ENCODE measurements at places on chromosomes 12 and 14.

DNA sequence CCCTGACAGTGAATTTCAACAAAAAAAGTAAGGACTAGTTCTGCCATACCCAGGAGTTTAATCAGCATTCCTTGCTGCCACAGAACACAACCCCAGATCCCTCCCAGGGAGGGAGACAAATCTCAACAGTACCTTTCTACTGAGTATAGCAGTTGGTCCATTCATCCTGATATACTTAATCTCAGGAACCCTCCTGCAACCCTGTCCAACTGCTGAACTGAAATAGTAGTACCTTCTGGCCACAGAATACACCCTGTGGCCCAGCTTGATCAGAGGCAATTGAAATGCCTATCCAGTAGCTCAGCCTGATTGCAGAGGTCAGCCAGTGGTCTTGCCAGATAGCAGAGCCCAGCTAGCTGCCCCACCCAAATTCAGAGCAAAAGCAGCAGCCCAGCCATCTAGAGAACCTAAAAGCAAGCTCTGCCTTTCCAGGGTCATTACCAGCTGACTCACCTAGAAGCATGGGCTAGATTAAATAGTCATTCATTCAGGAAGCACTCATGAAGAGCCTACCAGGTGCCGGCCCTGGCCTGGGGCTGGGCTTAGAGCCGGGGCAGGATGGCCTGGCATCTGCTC lies 40.0 kb upstream of the RHOJ start:
- DNase-seq = no peak

DNA sequence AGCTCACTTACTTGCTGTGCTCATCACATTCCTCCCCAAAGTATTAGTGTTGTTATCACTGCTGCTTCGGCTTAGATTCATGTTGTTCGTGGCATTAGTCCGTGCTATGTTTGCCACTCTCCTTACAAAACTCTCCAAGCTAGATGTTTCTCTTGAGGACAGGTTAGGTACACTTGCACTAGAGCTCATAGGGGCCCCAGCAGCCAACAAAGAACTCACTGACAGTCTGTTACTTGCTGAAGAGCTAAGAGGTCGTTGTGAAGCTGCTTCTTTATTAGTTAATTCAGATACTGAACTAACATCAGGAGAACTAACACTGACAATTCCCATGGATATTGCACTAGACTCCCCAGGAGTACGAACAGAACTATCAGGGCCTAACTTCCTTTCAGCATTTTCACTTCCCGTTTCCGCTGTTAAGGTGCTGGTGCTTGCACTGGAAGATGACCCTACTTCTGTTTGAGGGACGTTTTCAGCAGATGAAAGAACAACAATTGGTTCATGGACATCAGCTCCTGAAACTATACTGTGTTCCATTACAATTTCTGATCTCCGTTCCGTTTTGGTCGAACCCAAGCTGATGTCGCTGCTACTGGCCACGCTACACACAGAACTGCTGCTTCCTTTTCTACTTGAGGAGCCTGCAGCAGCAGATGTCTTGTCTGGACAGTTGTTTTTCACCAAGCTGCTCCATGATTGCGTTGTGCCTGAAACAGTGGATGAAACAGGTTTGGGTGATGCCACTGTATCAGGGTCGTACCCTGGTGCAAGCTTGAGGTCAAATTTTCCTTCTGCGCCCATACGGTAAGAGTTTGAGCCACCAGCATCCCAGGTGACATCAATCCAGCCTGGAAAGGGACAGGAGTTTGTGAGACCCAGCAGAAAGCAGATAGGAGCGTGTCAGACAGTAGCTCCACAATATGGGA lies 78.7 kb downstream of the HECTD1 start:
- no peak for DNase-seq

- DNase-seq = no peak
Measured at GRCh38 chr12:68375756-68376695, 43.9 kb upstream of the MDM1 start.

- no peak for DNase-seq
Measured at GRCh38 chr12:75943730-75944096, 87.9 kb downstream of the PHLDA1 start.

DNA sequence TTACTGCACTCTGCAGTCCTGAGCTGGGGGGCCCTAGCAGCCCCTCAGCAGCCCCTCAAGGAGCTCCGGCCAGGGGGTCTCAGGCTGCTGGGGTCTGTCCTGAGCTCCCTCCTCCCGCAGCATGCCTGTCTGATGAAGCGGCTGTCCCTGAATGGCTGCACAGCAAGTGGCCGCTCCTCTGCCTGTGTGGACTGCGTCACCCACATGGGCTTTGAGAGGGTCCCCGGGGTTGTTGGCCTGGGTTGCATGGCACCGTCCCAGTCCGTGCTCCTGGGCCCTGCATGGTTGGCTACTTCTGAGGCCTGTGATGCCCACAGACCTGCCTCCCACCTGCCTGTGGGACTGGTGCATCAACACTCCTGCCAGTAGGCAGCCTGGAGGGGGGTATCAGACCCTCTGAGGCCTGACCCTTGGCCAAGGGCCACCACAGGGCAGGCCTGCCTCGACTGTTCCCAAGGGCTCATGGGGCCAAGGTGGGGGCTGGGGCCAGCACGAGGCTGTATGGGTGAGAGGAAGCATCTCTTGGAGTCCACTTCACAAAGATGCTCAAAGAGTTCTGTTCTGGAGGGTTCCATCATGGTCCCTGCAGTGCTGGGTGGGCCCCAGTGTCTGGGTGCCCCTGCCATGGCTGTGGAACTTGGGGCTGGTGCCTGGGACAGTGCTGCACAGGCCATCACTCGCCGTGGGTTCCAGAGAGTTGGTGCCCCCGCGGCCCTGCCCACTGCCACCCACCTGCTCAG lies 12.2 kb downstream of the CEP170B start:
- no peak for DNase-seq

GRCh38 chr12:57358646-57359045 lies 72.2 kb downstream of the R3HDM2 start:
- DNase-seq = no peak

DNA sequence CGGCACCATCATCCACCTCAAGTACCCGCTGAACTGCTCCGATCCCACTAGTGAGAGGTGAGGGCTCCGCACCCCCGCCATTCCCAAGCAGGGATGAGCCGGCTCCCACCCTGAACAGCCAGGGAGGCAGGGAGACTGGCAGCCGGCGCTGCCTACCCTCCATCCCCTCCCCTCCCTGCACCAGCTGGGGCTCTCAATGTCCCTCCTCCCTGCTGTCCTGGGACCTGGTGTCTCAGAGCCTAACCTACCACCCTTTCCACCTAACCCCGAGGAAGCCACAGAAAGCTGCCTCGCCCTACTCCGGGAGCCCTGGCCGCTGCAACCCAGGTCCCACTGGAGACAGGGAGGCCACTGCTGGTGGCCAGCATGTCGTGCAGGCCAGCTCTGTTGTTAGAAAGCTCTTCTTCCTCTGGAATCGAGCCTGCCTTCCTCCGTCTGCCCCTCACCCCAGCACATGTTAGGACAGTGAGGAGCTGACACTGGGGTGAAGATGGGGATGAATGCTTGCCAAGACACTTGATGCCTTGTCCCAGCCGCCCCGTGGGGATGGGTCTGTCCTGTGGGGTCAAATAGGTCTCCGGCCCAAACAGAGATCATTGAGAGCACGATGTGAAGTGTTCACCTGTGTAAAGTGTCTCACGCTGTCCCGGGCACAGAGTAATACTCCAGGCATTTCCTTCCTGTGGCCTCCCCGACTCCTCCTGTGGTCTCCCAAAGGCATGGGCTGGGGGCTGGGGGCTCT lies 1.1 kb downstream of the PTPN6 start:
- peak; percentile 53 for DNase-seq

DNA sequence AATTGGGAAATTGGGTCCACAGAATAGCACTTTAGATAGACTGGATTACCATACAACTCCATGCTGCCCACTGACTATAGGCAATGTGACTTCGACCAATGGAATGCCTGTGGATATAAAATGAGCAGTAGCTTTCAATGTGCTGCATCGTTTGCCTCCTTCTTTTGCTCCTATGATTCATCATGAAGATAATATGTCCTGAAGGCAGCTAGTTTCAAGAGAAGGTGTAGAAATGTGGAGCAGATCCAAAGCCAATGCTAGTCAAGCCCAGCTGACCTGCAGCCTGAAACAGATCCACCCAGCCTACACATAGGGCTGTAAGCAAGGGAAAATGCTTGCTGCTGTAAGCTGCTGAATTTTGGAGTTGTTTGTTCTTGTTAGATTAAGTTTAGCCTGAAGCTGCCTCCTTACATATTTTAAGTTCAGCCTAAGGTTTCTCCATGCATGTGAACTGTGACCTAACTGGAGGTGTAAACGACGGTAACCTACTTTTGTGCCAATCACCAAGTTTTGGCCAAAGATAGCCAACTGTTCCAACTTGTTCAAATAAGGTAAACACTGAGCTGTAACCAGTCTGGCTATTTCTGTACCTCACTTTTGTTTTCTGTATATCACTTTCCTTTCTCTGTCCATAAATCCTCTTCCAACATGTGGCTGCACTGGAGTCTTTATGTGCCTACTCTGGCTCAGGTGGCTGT lies 169.1 kb upstream of the AVPR1A start:
- DNase-seq = no peak

GRCh38 chr12:113116875-113117274 lies 18.7 kb downstream of the RASAL1 start:
- no peak for DNase-seq

- DNase-seq = no peak
Measured at GRCh38 chr14:84671776-84672175, 858.2 kb upstream of the FLRT2 start.

DNA sequence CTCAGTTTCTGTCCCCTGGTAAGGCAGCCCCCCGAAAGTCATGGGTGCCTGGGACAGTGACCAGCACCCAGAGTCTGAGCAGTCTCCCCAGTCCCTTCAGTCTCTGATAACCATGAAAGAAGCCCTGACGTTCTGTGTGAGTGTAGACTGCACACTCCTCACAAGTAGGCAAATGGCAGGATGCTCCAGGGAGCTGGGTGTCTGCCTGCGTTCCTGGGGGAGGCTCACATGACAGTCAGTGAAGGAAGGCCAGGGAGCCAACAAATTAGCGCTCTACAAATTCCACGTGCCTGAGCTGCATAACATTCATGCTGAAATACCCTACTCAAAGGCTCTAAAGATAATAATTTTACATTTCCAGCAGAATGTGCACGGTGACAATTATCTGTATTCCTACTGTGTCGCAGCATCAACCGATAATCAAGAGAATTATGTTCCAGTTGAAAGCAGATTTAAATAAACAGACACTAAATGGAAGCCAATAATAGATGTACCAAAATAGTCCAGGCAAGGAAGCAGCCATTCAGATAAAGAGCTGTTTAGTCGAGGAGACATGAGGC lies 56.3 kb downstream of the ASCL1 start:
- no peak for DNase-seq

DNA sequence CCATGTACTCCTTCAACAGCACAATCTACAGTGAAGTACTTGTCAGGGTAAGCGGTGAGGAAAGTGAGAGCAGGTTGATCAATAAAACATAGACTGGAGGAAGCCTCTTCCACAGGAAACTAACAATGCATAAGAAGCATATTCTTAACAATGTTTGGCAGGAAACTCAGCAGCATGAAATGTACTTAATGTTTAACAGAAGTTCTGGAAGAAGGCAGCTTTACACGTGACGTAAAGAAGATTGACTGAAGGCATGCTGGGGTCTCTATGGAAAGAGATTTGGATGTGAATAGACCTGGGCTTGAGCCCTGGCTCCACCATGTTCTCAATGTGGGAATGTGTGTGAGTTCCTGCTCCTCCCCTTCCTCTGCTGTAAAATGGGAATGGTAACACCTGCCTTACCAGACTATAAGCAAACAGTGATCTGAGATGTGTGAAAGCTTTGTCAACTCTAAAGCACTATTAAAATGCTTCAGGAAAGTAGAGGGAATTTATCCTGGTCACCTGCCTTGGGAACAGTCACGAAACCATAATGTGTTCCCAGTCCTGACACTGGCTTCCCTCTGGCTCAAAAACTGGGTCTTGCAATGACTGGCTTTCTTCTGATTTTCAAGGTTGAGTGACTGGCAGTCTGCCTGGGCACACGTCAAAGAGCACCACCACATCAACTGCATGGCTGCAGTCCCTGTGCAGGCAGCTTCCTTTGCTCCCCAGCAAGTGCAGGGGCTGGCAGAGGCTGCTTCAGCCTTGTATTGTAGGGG lies 384.6 kb downstream of the APAF1 start:
- DNase-seq = no peak

DNA sequence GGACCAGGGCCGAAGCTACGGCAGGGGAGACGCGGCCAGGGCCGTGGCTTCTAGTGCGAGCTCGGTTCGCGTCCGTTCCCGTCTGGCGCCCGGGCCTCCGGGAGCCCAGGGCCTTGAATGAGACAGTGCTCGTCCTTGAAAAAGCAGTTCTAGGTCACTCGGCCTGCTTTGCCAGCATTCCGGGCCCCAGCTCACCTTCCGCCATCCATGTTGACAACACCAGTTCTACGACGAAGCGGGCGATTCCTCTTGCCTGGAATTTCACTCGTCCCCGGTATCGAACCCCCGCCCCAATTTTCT lies 4.5 kb downstream of the OR10AD1 start:
- DNase-seq = peak; percentile 48

- no peak for DNase-seq
Measured at GRCh38 chr14:81127785-81128184, 93.0 kb downstream of the GTF2A1 start.

DNA sequence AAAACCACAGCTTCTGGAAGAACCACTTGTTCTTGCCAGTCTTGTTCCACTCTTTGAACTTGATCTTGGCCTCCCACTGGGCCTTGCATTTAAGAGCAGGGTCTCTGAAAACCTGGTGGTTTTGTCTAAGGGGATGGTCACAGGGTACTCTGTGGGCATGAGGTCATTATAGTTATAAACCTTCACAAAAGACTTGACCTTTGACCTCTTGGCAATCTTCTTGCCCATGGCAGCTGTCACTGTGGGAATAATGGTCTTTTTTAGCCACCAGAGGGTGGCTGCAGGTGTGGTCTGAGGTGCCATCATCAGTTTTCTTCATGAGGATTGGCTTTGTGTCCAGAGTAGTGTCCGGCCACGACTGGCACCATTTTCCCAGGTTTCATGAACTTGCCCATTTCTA lies 9.1 kb downstream of the ATP6V0A2 start:
- no peak for DNase-seq

DNA sequence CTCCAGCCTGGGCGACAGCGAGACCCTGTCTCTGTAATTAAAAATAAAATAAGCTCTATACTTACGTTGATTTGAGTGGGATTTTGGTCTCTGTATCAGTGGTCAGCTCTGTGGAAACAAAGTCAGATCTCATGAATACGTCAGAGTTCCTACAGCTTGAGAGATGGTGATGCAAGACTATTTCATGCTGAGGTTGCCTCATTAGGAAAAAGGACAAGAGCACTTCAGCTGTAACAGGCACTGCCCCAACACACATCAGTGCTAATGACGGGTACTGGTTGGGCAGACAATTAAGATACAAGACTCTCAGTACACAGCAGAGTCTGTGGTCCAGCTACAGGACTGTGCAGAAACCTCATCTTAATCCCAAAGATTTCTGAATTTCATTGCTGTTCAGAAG lies 246.4 kb upstream of the AMIGO2 start:
- no peak for DNase-seq
